Small intestine (tissue), 16 donors: ENCODE measurements at places on chromosomes 6 and 20. TPM values are rescaled to one million over a fixed set of nuclear protein-coding genes. Genes with fewer than 3 reads are reported as not detected.

POU5F1 gene
- 0.10 TPM for polyA plus RNA-seq

MLN gene
- polyA plus RNA-seq, result 89.2 TPM

PRR18 gene
- polyA plus RNA-seq, result 0.68 TPM

HUS1B gene
- not detected for polyA plus RNA-seq

RIMS4 gene
- not detected for polyA plus RNA-seq

GRIK2 gene
- polyA plus RNA-seq, result not detected

DUSP15 gene
- polyA plus RNA-seq, result 2.9 TPM
